SK-MEL-5 (cell line): ENCODE measurements at places on chromosomes 5 and 9. TPM values are rescaled to one million over a fixed set of nuclear protein-coding genes. Genes with fewer than 3 reads are reported as not detected.
A peak's percentile ranks its signal among the peaks of the same experiment; 100 is the strongest.

GRCh38 chr9:88923092-88923491 lies 68.2 kb upstream of the S1PR3 start:
- no peak for DNase-seq

DNA sequence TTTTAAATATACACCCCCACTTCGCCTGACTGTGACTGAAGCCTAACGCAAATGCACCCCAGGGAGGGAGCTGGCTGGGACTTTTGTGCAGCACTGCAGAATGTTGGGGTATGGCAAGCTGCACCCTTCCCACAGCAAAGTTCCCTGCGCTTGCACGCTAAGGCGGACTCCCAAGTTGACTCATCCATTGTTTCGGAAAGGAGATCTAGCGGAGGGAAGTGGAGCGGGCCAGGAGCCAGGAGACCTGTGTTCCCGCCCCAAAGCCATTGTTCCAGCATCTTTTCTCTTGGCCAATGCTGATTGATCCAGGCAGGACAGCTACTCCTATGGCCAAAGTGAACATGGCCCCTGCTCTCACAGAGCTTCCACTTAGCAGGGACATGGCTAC lies 202.9 kb downstream of the AOPEP start:
- DNase-seq: no peak

DNA sequence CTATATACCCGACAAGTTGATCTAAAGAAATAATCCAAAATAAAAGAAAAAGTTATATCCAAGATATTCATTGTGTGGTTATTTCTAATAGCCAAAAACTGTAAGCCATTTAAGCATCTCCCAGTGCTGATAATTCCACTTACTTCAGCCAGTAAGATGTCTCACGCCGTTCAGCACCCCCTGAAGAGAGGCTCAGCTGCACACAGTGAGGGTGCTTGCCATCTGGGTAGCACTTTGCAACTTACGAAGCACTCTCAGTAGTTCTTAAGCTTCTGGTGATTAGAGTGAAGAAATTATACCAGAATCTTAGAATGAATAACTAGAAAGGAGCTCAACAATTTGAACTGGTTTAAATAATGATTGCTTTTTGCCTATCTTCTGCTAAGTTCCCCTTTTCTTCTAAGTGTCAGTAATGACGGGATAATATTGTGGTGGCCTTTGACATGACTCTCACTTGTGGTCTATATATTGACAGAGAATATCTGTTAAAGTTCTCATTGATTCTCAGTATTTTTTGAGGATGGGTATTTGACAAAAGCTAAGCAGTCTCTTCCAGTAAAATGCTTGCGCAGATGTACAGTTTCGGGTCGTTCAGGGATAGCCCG lies 26.2 kb upstream of the LTC4S start:
- no peak for DNase-seq

DNA sequence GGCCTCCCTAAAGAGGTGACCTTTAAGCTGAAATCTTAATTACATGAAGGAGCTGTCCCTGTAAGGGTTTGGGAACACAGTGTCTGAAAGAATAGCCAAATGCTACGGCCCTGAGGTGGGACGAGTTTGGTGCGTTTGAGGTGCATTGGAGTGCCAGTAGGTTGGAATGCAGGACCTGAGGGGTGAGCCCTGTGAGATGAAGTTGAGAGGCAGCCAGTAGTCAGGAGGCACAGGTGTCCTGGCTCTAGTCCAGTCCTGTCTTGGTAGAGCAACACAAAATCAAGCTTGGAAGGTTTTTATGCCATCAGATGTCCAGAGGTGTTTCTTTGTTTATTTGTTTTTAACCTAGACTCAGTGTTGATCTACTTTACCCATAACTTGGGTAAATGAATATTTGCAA lies 108.5 kb downstream of the ARHGAP26 start:
- DNase-seq: no peak

DNA sequence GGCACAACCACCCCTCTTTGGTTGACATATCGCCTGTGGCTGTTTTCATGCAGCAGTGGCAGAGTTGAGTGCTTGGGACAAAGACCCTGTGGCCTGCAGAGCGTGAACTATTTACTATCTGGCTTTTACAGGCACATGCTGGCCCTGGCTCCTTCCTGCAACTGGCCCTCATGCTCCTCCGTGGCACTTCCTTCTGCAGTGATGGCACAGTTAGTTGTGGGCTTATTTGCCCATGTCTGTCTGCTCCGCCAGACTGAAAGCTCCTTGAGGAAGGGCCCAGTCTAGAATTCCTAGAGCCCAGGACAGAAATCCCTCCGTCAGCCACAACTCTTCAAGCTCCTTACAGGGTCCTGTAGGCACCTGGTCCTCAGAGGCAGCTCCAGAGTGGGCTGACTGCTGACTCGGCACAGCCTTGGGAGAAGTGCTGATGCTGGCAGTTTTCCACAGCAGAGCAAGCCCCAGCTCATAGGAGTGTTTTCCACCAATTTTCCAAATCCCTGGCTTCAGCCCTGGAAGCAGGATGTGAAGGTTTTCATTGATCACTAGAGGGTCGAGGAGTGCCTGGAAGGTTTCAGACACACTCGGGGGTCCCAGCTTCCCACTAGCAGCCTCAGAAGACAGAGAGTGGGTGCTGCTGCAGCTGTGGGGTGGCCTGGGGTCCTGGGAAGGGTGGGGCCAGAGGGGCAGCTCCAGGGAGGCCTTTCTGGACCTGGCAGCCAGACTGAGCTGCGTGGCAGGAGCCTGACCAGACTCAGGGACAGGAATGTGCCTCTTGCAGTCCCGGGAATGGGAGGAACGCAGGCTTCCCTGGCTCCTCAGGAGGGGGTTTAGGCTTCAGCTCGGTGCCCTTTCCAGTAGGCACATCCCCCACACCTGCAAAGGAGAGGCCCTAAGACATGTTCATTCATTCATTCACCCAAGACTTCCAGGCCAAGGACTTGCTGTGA lies 56.5 kb upstream of the ANGPTL2 start:
- no peak for DNase-seq

- no peak for DNase-seq
These were observed 58.8 kb downstream of the COL27A1 start for GRCh38 chr9:114214181-114214580.

DNA sequence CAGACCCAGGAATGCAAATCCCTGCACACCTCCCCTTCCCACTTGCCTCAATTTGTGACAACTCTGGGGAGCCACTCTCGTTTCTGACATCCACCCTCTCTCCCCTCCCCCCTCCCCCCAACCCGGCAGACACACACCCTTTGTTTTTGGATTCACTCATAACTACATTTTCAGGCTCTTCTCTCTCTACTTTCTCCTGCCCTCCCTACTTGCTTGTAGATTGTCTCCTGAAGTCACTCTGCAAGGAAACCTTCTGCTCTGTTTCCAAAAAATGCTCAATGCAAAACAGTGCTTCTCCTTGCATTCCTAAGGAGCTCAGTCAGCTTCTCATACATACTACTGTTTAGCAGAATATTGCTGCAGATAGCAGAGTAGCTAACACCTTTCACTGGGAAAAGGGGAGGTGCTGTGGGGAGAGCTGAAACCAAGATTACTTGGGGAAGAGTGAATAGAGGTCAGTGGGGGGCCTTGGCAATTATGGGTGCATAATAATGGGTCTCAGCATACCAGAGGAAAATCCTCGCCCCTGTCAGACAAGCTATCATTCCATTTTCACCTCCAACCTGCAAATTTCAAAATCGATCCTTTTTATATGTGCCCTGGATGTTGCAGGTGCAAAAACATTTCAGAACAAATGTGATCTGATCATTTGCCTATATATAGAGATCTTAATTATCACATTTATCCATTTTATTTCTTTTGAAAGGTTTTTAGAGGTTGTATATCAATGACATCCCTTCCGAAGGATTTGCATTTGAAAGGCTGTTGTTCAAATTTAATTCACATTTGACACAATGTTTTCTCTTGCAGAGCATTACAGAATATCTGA lies 1860.7 kb upstream of the WWC1 start:
- no peak for DNase-seq

DNA sequence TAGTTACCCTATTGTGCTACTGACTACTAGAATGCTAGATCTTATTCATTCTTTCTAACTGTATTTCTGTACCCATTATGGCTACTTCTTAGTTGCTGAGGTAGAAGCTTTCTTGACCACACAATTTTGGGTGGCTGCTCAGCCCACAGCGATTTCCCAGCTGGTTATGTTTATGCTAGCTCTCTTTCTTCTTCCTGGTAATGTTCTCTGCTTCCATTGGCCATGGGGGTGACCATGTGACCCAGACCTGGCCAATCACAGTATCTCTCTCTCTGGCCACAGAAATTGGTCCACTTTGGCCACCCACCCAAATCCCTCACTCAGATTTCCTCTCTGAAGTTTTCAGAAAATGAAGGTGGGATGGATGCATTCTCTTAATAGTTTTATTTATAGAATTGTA lies 427.9 kb upstream of the CLINT1 start:
- DNase-seq: no peak

- DNase-seq: no peak
These were observed 85.4 kb downstream of the TMEM167A start for GRCh38 chr5:82991678-82992323.

DNA sequence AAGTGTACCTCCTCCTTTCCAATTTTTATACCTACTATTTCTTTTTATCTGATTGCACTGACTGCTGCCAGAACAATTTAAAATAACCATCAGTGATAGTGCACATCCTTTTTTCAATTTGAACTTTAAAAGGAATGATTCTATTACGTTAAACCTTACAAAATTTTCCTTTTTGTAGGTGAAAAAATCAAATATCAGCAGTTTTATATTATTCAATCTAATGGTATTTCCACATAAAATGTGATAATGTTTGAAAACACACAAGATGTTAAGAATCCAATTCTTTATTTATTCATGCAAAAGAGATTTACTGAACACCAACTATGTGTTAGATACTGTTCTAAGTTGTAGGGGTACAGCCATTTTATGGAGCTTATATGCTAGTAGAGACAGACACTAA lies 105.7 kb downstream of the GDNF start:
- DNase-seq: no peak

- DNase-seq: no peak
These were observed 71.5 kb downstream of the IL6ST start for GRCh38 chr5:55923177-55923771.

- no peak for DNase-seq
These were observed 28.6 kb downstream of the GADD45G start for GRCh38 chr9:89633404-89633803.

DNA sequence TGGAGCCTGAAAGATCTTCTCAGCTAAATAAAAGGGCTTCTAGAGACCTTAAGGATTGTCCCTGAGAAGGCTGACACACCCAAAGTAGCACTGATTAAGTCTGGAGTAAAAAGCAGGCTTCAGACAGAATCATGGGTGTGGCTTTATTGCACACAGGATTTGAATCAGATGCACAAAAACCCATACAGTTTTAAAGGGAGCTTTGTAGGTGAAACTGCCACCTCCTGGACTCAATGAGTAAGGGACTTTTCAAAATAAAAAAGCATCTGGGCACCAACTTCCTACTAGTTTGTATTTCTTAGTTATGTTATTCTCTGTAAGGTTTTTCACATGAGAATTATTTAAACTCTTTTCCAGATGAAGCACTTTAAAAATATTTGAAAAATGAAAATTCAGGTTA lies 129.4 kb downstream of the EDIL3 start:
- peak; percentile 64 for DNase-seq

DNA sequence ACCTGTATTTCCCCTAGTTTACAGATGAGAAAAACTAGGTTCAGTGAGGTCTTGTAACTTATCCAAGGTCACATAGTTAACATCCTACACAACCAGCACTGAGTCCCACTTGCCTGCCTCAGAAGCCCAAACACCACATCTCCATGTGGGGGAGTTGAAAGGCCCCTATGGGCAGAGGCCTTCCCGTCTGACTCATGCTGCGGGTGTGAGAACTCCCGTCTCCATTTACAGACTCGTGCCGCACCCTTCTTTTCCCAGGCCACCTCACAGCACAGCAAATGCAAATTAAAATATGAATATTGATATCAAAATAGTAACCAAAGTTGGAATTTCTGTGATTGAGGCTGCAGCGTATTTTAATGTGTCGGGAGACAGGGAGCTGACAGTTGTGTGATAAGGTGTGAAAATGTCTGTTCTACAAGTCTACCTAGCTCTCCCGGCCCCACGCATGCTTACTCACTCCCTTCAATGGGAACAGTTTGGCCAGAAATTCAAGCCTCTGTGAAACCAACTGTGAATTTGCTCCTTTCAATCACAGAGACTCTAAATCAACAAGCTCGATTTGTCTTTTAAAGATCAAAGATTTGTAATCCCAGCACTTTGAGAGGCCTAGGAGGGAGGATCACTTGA lies 90.1 kb downstream of the CRB2 start:
- DNase-seq: no peak

DNA sequence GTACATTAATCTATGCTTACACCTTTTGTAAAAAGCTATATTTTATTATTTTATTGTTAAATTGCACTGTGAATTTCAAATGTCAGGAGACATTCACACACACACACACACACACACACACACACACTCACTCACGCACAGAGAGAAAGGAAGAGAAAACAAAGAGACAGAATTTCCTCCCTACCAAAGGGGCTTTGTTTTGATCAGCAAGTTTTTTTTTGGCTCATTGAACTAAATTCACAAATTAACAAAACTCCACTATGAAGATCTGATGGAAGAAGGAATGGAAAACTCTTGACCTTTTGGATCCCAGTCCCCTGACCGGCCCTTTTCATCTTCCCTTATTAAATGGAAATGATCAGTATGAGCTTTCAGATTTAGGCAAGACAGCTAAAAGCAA lies 161.2 kb downstream of the PDE4D start:
- peak; percentile 87 for DNase-seq

The PPP3R2 gene
- total RNA-seq: not detected in 2 replicates

The PCDHGB2 gene
- 1.5 and 1.7 TPM in 2 replicates for total RNA-seq

The PCDHB3 gene
- 0.13 and 0.21 TPM in 2 replicates for total RNA-seq
